H9 (cell line): ENCODE measurements at places on chromosomes 2 and 18.

- DNase-seq = no peak
- H3K4me3 ChIP-seq = no peak overlapping the region
- 0 out of 2 replicates have a peak, but pooled peaks cover 2% of the 10 kb centered on the region for H3K4me1 ChIP-seq
- H3K27me3 ChIP-seq = no peaks in the 10 kb centered on the region
Observed at GRCh38 chr2:235921508-235922191, 246.5 kb downstream of the GBX2 start.

- H3K4me3 ChIP-seq = no peak overlapping the region
- H3K27ac ChIP-seq = no peak overlapping the region
- H3K36me3 ChIP-seq = no peaks in the 10 kb centered on the region
- no peak for DNase-seq
- no peaks in the 10 kb centered on the region for H3K27me3 ChIP-seq
- H3K4me1 ChIP-seq = no peaks in the 10 kb centered on the region
Observed at GRCh38 chr2:109632158-109632789, 18.1 kb downstream of the SOWAHC start.

DNA sequence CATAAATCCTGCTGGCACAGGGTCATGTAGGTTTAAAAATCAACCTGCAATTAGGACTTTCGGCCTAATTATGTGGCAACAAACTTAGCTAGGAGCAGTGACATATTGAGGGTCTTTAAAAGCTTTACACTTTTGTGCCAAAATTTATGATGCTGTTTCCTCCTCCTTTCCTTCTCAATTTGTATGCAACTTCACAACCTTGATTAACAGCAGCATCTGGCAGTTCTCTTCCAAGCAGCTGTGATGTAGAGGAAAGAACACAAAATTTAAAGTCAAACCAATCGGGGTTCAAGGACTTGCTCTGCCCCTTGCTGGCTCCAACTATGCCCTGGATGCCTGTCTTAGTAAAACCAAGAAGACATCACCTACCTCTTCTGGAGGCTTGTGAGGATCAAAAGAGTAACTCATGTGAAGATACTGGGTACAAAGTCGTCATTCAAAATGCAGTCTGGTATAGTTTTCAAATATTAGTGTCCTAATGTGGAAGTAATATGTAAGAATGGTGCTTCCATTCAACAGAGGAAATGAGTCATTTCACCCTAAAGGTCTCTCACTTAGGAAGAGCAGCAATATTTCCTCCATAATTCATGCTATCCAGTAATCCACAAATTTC lies 94.7 kb downstream of the ANKRD44 start:
- H3K27me3 ChIP-seq = no peaks in the 10 kb centered on the region
- H3K36me3 ChIP-seq = no peaks in the 10 kb centered on the region
- H3K27ac ChIP-seq = no peak overlapping the region
- no peak overlapping the region for H3K4me3 ChIP-seq

- H3K27ac ChIP-seq = no peak overlapping the region
- H3K4me1 ChIP-seq = no peaks in the 10 kb centered on the region
- no peaks in the 10 kb centered on the region for H3K36me3 ChIP-seq
- no peaks in the 10 kb centered on the region for H3K27me3 ChIP-seq
- peak; percentile 78 for DNase-seq
Observed at GRCh38 chr18:36411745-36412168, 114.2 kb downstream of the FHOD3 start.

DNA sequence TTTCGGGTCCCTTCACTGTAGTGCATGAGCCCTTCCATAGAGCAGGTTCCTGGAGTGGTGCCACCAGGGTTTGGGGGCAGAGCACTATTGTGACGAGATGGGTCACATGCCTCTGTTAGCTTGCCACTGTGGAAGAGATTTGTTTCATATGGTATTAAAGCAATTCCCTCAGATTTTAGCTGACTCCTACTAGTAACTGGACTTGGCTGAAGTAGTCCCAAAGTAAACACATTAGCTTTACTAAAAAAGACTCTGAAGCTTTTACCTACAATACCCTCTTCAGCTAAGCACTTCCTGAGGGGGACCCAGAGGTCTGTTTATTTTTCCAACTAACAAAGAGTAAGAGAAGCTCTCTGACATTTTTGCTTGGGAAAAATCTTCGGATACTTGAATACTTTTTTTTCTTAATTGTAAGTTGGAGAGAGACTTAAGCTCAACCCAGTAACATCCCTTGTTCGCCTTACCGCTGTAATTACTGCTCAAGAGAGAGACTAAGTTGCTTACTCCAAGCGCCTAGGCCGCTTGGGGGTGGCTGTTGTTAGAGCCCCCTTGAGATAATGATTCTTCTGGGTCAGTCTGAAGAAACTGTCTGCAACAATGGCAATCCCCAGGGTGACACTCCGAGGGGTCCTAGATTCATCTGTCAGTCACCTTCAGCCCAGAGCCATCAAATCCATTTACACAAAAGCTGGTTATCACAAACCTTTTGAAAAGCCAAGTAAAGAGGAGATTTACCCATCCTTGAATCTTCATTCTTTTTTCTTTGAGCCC lies 177.4 kb downstream of the FIGN start:
- H3K27ac ChIP-seq = no peak overlapping the region
- H3K4me3 ChIP-seq = no peak overlapping the region
- DNase-seq = no peak
- no peaks in the 10 kb centered on the region for H3K27me3 ChIP-seq
- no peaks in the 10 kb centered on the region for H3K4me1 ChIP-seq

DNA sequence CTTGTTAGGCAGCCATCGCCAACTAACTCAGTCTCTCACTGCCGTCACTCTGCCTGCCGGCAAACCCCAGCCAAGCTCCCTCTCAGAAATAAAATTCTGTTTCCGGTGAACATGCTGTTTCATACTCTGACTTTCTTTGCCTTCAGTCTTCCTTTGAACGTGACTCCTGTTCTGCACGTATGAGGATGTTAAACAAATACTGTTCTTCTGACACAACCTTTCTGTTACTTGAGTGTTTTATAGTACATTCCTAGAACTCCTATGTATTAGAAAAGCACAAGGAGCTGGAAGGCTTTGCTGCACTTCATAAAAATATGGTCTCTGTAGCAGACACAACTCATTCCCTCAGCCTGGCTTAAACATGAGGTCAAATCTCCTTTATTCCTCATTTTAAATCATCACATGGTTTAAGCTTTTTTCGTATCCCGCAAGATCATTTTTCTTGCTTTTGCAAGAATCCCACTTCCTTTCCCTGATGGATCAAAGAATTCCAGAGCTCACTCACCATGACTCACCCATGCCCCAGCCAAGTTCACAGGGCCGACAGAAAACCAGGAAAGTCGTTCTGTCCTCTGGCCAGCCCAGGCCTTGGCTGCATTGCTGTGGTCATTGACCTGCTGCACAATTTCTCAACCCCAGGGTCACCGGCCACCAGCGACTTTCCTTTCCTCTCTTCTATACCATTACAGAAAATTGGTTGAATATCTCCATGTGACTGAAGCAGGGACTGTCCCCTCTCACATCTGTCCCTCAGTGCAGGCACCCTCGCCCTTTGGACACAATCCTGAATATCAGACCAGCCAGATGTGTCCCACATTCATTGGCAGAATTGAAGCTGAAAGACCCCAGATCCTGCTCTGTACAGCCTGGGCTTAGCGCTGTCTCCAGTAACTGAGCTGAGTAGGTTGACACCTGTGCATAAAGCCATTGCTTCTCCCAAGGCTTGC lies 183.1 kb upstream of the ARL4C start:
- no peak overlapping the region for H3K4me3 ChIP-seq
- H3K27me3 ChIP-seq = no peaks in the 10 kb centered on the region
- peaks cover 3% of the 10 kb centered on the region; the same call in 2 of the 3 replicates for H3K36me3 ChIP-seq

- peaks cover 3% of the 10 kb centered on the region; the same call in 1 of the 2 replicates for H3K36me3 ChIP-seq
- H3K4me1 ChIP-seq = peaks cover 7% of the 10 kb centered on the region; the same call in 1 of the 2 replicates
- no peak for DNase-seq
- H3K4me3 ChIP-seq = no peak overlapping the region
- H3K27me3 ChIP-seq = no peaks in the 10 kb centered on the region
Observed at GRCh38 chr2:53505826-53506225, 261.8 kb upstream of the CHAC2 start.
